ENCODE measurements at places on chromosomes 11 and 22.

DNA sequence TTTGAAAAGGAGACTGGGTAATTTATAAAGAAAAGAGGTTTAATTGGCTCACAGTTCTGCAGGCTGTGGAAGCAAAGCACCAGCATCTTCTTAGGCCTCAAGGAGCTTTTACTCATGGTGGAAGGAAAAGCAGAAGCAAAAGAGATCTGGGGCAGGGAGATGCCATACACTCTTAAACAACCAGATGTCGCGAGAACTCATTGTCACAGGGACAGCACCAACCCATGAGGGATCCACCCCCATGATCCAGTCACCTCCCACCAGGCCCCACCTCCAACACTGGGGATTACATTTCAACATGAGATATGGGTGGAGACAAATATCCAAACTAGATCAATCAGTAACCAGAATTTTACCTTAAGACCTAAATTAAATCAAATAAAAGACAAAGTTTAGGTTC lies 87.2 kb downstream of the C11orf91 start:
- DNase-seq, result no peak

DNA sequence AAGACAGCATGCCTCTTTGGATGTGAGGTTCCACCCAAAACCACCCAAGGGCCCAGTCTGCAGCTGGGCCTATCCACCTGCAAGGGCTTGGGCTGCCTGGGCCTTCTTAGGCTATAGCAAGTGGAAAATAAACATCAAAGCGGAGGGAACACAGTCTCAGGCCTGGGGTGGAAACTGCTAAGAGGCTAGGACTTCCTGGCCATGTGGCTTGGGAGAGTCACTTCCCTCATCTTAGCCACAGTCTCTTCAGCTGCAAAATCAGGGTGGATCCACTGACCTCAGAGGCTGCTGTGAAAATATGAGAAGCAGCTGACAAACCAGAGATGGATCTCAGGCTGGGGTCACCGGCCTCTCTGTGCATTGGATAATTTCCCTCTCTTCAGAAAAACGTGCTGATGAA lies 30.6 kb upstream of the TFIP11 start:
- no peak for DNase-seq

- no peak for DNase-seq
Observed at GRCh38 chr11:99281331-99281730, 260.6 kb downstream of the CNTN5 start.

DNA sequence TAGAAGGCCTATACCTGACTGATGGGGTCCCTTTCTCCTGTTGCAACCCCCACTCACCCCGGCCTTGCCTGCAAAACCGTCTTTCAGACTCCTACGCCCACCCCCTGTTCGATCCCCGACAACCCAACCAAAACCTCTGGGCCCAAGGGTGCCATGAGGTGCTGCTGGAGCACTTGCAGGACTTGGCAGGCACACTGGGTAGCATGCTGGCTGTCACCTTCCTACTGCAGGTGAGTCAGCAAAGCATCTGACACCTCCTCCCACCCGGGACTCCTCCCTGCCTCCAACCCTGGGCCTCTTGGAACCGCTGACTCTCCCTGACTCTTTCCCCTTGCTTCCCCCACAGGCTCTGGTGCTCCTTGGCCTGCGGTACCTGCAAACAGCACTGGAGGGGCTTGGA lies 1.2 kb downstream of the ROM1 start:
- DNase-seq, result no peak

DNA sequence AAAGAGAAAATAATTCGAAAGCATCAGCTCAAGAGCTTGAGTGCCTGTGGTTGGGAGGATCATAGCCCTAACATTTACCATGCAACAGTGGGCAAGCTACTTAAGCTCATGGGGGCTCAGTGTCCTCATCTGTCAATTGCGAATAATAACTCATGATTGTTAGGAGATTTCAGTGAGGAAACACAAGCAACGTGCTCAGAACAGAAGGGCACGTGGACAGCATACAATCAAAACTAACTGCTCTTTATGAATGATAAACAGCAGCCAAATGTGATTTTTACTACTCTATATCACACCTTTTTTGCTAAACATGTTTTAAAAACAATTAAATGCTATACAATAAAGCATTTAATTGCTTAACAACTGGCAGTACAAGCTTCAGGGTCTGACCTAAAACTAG lies 310.1 kb upstream of the NARS2 start:
- DNase-seq, result no peak

GRCh38 chr11:75292943-75293342 lies 52.4 kb downstream of the TPBGL start:
- no peak for DNase-seq

- peak; percentile 88 for DNase-seq
Observed at GRCh38 chr22:19974268-19974861, 32.7 kb upstream of the TXNRD2 start.

DNA sequence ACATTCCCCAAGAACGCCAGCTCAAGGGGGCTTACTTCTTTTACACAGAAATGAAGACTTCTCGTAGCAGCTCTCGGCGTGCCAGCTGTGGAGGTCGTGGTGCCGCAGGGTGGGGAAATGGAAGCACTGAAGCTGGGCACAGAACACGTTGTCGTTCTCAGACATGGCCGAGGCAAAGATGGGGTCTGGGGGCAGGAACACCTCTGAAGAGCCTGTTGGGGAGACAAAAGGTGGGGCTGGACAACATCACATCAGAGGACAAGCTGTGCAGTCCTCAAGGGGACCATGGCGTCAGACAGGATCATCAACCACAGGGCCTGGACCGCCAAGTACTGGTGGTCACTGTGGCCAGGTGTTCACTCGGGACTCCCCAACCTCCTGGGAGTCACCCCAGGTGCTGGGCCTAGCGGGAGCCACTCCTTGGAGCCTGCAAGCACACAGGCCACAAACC lies 65.2 kb downstream of the DGCR2 start:
- DNase-seq, result no peak

- DNase-seq, result no peak
Observed at GRCh38 chr11:2442589-2442988, 1.7 kb downstream of the TRPM5 start.

GRCh38 chr22:46357711-46358520 lies 22.4 kb downstream of the TRMU start:
- no peak for DNase-seq

GRCh38 chr11:132671851-132672370 lies 860.4 kb downstream of the OPCML start:
- DNase-seq, result no peak

DNA sequence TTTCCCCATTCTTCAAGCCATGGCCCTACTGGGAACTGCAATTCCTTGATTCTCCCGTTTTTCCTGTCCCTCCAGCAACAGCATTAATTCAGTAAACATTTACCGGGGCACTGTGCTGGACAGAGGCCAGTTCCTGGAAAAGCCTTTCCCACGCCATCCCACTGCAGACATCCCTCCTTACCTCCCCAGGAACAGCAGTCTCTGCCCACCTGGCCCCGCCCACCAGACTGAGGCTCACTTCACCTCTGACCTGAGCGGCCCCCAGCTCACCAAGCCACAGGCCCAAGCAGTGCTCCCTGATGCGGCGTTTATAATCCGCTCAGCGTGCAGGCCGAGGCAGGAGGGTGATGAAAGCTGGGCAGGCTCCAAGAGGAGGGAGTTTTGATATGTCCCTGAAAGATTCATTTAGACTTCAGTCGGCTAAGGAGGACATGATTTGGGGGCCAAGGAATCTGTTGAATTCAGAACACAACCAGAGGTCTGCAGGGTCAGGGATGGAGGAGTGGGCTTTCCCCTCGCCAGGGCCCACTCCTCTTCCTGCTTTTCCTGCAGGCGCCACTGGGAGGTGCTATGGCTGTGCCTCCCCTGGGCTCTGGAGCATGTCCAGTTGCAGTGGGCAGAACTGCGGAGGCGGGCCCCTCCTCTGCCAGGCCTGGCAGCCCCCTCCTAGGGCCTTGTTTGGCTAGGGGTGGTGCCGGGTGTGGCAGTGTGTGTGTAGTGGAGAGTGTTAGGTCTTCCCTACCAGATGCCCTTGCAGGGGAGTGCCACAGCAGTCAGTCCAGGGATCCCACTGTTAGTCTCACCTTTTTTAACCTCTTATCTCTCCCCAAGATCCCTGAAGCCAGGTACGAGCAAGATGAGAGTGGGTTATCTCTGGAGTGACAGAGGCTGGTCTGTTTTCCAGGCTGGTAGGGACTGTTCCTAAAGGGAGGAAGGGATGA lies 1.4 kb upstream of the TAGLN start:
- no peak for DNase-seq

DNA sequence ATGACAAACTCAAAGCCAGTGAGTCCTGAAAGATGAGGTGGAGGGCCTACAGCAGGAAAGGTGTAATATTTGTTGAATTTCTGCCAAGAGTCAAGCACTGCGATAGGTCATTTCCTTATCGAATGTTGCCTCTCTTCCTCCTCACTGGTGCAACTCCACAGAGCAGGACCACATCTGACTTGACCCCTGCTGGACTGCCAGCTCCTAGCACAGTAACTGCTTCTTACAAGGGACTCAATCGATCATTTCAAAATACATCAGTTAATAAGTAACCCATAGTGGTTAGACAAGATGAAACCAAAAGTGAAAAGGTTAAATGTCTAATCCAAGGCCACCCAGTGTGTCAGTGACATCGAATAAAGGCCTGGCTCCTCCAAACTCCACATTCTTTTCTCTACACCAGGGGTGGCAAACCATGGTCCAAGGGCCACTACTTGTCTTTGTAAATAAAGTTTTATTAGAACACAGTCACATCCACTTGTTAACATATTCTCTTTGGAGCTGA lies 98.5 kb upstream of the CSNK2A3 start:
- no peak for DNase-seq

DNA sequence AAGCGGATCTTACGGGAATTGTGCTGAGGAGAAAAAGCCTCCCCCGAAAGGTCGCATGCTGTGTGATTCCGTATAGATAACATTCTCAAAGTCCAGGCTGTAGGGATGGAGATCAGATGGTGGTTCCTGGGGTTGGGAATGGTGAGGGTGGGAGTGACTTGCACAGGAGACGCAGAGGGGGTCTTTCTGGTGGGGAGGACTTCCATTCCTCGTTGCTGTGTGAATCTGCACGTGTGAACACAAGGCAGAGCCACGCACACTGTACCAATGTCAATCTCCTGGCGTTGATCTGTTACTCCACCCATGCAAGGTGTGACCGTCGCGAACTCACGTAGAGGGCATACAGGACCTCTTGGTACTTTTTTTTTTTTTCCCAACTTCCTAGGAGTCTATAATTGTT lies 59.0 kb upstream of the KCNQ1OT1 start:
- DNase-seq, result no peak

GRCh38 chr22:39594411-39594810 lies 23.9 kb downstream of the CACNA1I start:
- DNase-seq, result no peak

- DNase-seq, result no peak
Observed at GRCh38 chr11:1864831-1865665, 12.2 kb downstream of the LSP1 start.

DNA sequence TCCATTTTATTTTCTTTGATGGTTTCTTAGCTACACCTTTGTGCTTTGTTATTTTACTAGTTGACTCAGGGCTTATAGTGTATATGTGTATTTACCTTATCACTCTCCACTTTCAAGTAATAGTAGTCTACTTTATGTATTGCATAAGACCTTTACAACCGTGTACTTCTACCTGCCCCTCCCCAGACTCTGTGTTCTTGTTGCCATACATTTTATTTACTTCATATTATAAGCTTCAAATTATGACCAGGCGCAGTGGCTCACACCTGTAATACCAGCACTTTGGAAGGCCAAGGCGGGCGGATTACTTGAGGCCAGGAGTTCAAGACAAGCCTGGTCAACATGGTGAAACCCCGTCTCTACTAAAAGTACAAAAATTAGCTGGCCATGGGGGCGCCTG lies 28.2 kb upstream of the CTSD start:
- DNase-seq, result no peak

- DNase-seq, result no peak
Observed at GRCh38 chr11:32092581-32093170, 1.8 kb downstream of the RCN1 start.

GRCh38 chr11:26583550-26583949 lies 11.5 kb upstream of the MUC15 start:
- no peak for DNase-seq

GRCh38 chr11:63212742-63213141 lies 30.7 kb downstream of the SLC22A25 start:
- DNase-seq, result peak; percentile 12

DNA sequence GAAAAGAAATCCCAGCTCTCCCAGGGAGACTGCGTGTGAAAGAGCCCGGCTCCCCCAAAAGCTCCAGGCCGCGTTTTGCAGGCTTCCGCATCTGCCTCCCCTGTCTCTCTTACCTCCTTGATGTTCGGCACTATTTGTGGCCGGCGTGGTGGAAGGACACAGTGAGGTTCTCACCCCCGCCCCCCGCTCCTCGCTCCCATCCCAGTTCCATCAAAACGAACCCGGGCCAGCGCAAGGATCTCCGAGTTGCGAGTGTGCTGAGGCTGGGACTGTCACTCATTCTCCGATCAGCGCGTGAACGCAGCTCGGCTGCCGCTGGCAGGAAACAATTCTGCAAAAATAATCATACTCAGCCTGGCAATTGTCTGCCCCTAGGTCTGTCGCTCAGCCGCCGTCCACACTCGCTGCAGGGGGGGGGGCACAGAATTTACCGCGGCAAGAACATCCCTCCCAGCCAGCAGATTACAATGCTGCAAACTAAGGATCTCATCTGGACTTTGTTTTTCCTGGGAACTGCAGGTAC lies at the start of gene NCAM1:
TSS of gene NCAM1 (plus strand) at position 275 of the 523 bp plus-strand sequence.
- peak; percentile 91 for DNase-seq

DNA sequence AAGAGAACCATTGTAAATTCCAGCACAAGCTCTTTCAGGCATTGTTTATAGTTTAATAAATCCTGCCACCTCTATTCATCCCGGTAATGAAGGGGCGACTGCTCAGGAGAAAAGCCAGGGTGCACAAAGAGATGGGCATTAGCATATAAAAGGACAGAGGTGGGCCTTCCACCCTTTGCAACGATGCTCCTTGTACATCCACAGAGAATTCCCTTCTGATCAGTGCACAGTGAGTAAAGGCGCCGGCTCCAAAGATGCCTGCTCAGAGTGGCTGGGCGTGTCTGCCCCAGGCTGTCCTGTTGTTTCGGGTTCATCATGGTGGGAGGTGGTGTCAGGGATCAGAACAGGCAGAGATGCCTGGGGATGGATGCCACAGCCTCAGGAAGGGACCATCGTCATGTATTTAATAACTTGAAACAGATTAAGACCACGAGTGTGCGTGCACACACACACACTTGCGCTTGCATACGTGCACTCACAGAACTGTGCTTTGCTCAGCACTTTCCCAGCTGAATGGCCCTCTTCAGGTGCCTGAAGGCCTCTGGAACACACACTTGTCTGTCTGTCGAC lies 305.0 kb downstream of the TBC1D22A start:
- DNase-seq, result no peak

GRCh38 chr11:93089474-93090102 lies 108.2 kb downstream of the SLC36A4 start:
- peak; percentile 43 for DNase-seq

All from cerebellar cortex (tissue), 1 donor.